ENCODE measurements at places on chromosomes 7 and 10. TPM values are rescaled to one million over a fixed set of nuclear protein-coding genes. Genes with fewer than 3 reads are reported as not detected.

Gene NYAP1
- total RNA-seq: 0.69 TPM

Gene PARG
- total RNA-seq: 26.1 TPM

Gene PDE1C
- 1.2 TPM for total RNA-seq

Gene UBE2H
- 65.8 TPM for total RNA-seq

Gene ATG9B
- 1.2 TPM for total RNA-seq

Gene AGR3
- 197 TPM for total RNA-seq

Gene ASIC3
- 2.2 TPM for total RNA-seq

Gene SPRN
- total RNA-seq: not detected

Gene STAG3
- total RNA-seq: 3.8 TPM

Gene SLC26A3
- total RNA-seq: 1,169 TPM

Gene SPDYE16
- not detected for total RNA-seq

Gene TRIM74
- 0.72 TPM for total RNA-seq

Gene MACC1
- 9.5 TPM for total RNA-seq

Gene ENTPD7
- total RNA-seq: 22.6 TPM
